Activated CD8-positive, alpha-beta memory T cell treated with anti-CD3 and anti-CD28 coated beads, Interleukin-2, amount 10 ng/mL, durations not matched to agents 7 days and 5 days (primary cell): ENCODE measurements at places on chromosomes 16 and 17. TPM values are rescaled to one million over a fixed set of nuclear protein-coding genes. Genes with fewer than 3 reads are reported as not detected.

GRCh38 chr17:6936370-6937028 lies 59.4 kb upstream of the ALOX12 start:
- no peaks in the 10 kb centered on the region for H3K27me3 ChIP-seq
- peaks cover 2% of the 10 kb centered on the region for H3K36me3 ChIP-seq
- peaks cover 17% of the 10 kb centered on the region for H3K4me1 ChIP-seq
- H3K4me3 ChIP-seq, result peak overlapping the region; percentile 20
- no peak for DNase-seq

- H3K27ac ChIP-seq, result peak overlapping the region; percentile 38
- H3K4me3 ChIP-seq, result no peak overlapping the region
- H3K27me3 ChIP-seq, result peaks cover 4% of the 10 kb centered on the region
- peaks cover 21% of the 10 kb centered on the region for H3K4me1 ChIP-seq
- no peak for DNase-seq
- no peaks in the 10 kb centered on the region for H3K36me3 ChIP-seq
These were observed 11.1 kb downstream of the TNS4 start for GRCh38 chr17:40490289-40490853.

DNA sequence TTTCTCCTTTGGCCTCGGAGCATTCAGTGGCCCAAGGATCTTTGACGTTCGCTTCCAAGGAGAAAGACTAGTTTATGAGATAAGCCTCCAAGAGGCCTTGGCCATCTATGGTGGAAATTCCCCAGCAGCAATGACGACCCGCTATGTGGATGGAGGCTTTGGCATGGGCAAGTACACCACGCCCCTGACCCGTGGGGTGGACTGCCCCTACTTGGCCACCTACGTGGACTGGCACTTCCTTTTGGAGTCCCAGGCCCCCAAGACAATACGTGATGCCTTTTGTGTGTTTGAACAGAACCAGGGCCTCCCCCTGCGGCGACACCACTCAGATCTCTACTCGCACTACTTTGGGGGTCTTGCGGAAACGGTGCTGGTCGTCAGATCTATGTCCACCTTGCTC lies 1.4 kb downstream of the AOC3 start:
- no peak overlapping the region for H3K4me3 ChIP-seq
- DNase-seq, result no peak
- H3K27me3 ChIP-seq, result no peaks in the 10 kb centered on the region
- H3K4me1 ChIP-seq, result no peaks in the 10 kb centered on the region
- H3K36me3 ChIP-seq, result no peaks in the 10 kb centered on the region

- H3K4me3 ChIP-seq, result no peak overlapping the region
- H3K27me3 ChIP-seq, result no peaks in the 10 kb centered on the region
- no peaks in the 10 kb centered on the region for H3K4me1 ChIP-seq
- no peak for DNase-seq
- no peak overlapping the region for H3K27ac ChIP-seq
These were observed 21.5 kb upstream of the DYNLL2 start for GRCh38 chr17:58061672-58062071.

DNA sequence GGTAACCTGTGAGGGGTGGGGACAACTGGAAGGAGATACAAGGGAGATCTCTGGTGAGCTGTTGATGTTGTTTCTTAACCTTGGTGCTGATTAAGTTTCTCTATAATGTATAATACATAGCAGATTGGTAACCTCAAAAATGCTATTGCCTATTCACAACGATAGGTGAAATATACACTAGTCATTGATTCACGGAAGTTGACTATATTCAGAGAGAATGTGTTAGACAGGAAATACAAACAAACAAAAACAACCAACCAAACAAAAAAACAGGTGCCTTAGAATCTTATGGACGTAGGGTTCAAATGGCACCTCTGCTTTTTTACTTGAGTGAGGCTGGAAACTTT lies 21.5 kb downstream of the HSD17B2 start:
- DNase-seq, result no peak
- no peak overlapping the region for H3K27ac ChIP-seq
- H3K27me3 ChIP-seq, result peaks cover 35% of the 10 kb centered on the region
- no peaks in the 10 kb centered on the region for H3K4me1 ChIP-seq

DNA sequence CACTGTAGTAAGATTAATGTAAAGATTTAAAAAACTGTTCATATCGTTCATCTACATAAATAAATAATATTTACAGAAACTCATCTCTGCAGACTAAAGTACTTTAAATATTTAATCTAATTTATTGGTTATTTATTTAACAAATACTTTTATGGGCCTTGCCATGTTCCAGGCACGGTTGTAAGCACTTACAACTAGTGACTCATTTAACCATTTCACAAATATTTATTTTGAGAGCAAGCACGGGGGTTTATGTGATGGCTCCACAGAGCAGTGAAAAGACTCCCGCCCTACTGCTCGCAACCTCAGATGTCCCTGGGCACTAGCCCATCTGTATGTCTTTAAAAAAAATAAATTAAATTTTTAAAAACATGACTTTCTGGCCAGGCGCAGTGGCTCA lies 575.9 kb downstream of the WWOX start:
- H3K36me3 ChIP-seq, result no peaks in the 10 kb centered on the region
- no peak for DNase-seq
- no peak overlapping the region for H3K4me3 ChIP-seq

Gene KRTAP4-3
- not detected for total RNA-seq

GRCh38 chr17:39683295-39683939 lies 4.4 kb downstream of the PGAP3 start:
- peak overlapping the region; percentile 18 for H3K27ac ChIP-seq
- peaks cover 3% of the 10 kb centered on the region for H3K36me3 ChIP-seq
- no peaks in the 10 kb centered on the region for H3K27me3 ChIP-seq
- no peak for DNase-seq
- no peak overlapping the region for H3K4me3 ChIP-seq

Gene KRT20
- total RNA-seq, result not detected

Gene OSBPL7
- 47.8 TPM for total RNA-seq

DNA sequence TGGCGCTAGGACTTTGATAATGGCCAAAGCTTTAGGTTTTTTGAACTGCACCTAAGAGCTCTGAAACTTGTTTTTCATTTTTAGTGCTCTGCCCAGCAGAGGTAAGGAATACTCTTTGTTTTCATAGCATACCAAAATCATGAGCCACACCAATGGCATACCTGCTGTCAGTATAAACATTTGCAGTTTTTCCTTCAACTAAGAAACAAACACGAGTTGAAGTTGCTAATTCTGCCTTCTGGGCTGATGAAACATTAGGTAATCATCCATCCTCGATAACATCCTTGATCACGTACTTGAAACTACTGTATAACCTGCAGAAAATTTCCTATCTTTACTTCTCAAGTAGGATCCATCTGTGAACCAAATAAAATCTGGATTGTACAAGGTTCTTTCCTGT lies 20.6 kb upstream of the B4GALNT2 start:
- H3K36me3 ChIP-seq, result no peaks in the 10 kb centered on the region
- H3K27me3 ChIP-seq, result peaks cover 39% of the 10 kb centered on the region
- no peak overlapping the region for H3K4me3 ChIP-seq

DNA sequence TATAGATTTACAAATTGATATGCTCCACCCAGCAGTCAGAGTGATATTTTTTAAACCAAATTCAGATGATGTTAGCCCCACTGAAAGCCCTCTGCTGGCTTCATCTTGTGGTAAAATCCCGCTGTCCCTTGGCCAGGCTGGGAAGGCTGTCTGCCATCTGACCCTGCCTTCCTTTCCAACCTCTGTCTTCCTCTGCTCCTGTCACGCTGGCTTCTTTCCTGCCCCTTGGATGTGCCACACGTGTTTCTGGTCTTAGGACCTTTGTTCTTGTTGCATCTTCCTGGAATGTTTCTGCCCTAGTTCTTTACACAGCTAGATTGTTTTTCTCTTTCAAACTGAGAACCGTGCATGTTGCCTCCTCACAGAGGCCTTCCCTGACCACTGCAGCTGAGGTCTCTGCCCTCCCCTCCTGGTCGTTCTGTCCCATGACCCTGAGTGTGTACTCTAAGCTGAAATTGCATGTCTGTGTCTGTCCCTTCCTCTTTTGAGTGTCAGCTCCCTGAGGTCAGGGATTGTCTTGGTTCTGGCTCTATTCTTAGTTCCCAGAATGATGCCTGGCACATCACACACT lies 11.4 kb downstream of the NT5M start:
- H3K36me3 ChIP-seq, result peaks cover 6% of the 10 kb centered on the region
- no peak overlapping the region for H3K4me3 ChIP-seq
- no peak overlapping the region for H3K27ac ChIP-seq
- no peaks in the 10 kb centered on the region for H3K27me3 ChIP-seq
- no peak for DNase-seq

GRCh38 chr17:63185420-63185819 lies 219.4 kb downstream of the TANC2 start:
- no peak overlapping the region for H3K4me3 ChIP-seq
- no peak overlapping the region for H3K27ac ChIP-seq
- H3K36me3 ChIP-seq, result peaks cover 5% of the 10 kb centered on the region
- peaks cover 4% of the 10 kb centered on the region for H3K4me1 ChIP-seq

DNA sequence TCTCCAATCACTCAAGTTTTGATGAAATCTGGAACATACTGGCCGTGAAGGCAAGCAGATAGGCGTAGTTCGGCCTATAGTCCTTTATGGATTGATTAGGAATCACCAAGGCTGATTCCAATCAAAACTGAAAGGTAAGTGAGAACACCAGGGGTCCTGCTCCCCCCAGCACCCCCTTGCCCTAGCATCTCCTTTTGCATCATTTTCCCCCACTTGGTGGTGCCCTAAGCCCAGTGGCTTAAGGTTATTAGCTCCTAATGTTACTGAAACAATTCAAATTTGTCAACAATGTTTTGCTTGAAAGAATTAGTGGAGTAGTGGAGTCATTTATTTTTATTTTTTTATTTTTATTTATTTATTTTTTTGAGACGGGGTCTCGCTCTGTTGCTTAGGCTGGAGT lies 4.9 kb downstream of the SLFN14 start:
- H3K27ac ChIP-seq, result no peak overlapping the region
- no peak for DNase-seq
- no peak overlapping the region for H3K4me3 ChIP-seq
- peaks cover 5% of the 10 kb centered on the region for H3K4me1 ChIP-seq
- peaks cover 26% of the 10 kb centered on the region for H3K27me3 ChIP-seq

GRCh38 chr16:11278681-11279628 lies 2.2 kb downstream of the PRM1 start:
- H3K4me3 ChIP-seq, result no peak overlapping the region
- H3K36me3 ChIP-seq, result no peaks in the 10 kb centered on the region
- H3K27me3 ChIP-seq, result peaks cover 45% of the 10 kb centered on the region
- H3K27ac ChIP-seq, result no peak overlapping the region

- no peaks in the 10 kb centered on the region for H3K36me3 ChIP-seq
- no peak overlapping the region for H3K4me3 ChIP-seq
- no peak for DNase-seq
- peaks cover 26% of the 10 kb centered on the region for H3K4me1 ChIP-seq
These were observed 7.0 kb downstream of the ZNF843 start for GRCh38 chr16:31435341-31436220.

Gene TNFRSF17
- not detected for total RNA-seq

GRCh38 chr16:56145369-56145768 lies 45.9 kb upstream of the GNAO1 start:
- H3K36me3 ChIP-seq, result no peaks in the 10 kb centered on the region
- no peak overlapping the region for H3K27ac ChIP-seq
- no peaks in the 10 kb centered on the region for H3K4me1 ChIP-seq
- peaks cover 42% of the 10 kb centered on the region for H3K27me3 ChIP-seq
- no peak for DNase-seq
- no peak overlapping the region for H3K4me3 ChIP-seq

Gene SMIM5
- total RNA-seq, result not detected

GRCh38 chr16:58421529-58421928 lies 29.3 kb downstream of the GINS3 start:
- H3K36me3 ChIP-seq, result no peaks in the 10 kb centered on the region
- H3K27me3 ChIP-seq, result peaks cover 19% of the 10 kb centered on the region

GRCh38 chr17:44932096-44932786 lies 15.3 kb downstream of the KIF18B start:
- H3K36me3 ChIP-seq, result peaks cover 52% of the 10 kb centered on the region
- no peak overlapping the region for H3K4me3 ChIP-seq
- no peaks in the 10 kb centered on the region for H3K4me1 ChIP-seq
- H3K27me3 ChIP-seq, result no peaks in the 10 kb centered on the region
- no peak overlapping the region for H3K27ac ChIP-seq
